Endothelial cell (in vitro differentiated cells): ENCODE measurements at places on chromosomes 5 and 9. TPM values are rescaled to one million over a fixed set of nuclear protein-coding genes. Genes with fewer than 3 reads are reported as not detected.
A peak's percentile ranks its signal among the peaks of the same experiment; 100 is the strongest.

GRCh38 chr9:94566550-94566949, 11.7 kb downstream of the PCAT7 start:
- H3K27ac ChIP-seq, result no peak overlapping the region
- no peaks in the 10 kb centered on the region for H3K27me3 ChIP-seq
- no peak for DNase-seq

GRCh38 chr5:14364576-14365472, 216.8 kb upstream of the OTULINL start:
- DNase-seq, result peak; percentile 61
- peak overlapping the region; percentile 74 for H3K4me3 ChIP-seq
- peaks cover 54% of the 10 kb centered on the region for H3K36me3 ChIP-seq
- H3K4me1 ChIP-seq, result peaks cover 35% of the 10 kb centered on the region

GRCh38 chr5:172339264-172340180, 56.0 kb upstream of the UBTD2 start:
- no peaks in the 10 kb centered on the region for H3K4me1 ChIP-seq
- peaks cover 40% of the 10 kb centered on the region for H3K36me3 ChIP-seq

DNA sequence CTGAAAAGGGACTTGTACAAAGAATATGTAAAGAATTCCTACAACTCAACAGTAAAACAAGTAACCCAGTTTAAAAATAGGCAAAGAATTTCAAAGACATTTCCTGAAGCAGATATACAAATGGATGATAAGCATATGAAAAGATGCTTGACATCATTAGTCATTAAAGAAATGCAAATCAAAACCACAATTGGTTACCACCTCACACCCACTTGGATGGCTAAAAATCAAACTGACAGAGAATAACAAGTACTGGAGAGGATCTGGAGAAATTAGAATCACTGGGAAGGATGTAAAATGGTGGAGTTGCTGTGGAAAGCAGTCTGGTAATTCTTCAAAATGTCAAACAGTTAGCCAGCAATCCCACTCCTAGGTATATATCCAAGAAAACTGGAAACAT, 12.5 kb upstream of the FOXE1 start:
- H3K36me3 ChIP-seq, result no peaks in the 10 kb centered on the region
- no peak for DNase-seq
- H3K4me3 ChIP-seq, result no peak overlapping the region
- peaks cover 3% of the 10 kb centered on the region for H3K27me3 ChIP-seq
- no peak overlapping the region for H3K27ac ChIP-seq

DNA sequence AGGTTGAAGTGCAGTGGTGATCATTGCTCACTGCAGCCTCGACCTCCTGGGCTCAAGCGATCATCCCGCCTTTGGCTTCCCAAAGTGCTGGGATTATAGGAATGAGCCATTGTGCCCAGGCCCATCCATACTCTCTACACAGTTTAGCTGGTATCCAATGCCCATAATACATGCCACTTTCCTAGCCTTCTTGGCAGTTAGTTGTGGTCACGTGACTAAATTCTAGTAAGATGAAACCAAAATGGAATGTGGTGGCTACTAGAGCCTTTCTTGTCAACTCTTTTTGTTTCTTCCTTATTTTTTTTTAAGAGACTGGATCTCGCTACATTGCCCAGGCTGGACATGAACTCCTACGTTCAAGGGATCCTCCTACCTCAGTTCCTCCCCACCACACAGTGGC, 15.3 kb upstream of the KIF27 start:
- H3K36me3 ChIP-seq, result no peaks in the 10 kb centered on the region
- peaks cover 1% of the 10 kb centered on the region for H3K27me3 ChIP-seq
- DNase-seq, result no peak
- no peak overlapping the region for H3K4me3 ChIP-seq
- H3K27ac ChIP-seq, result no peak overlapping the region

- H3K27ac ChIP-seq, result peak within 1 kb of the TSS; percentile 99
- no peak for DNase-seq
- peaks cover 75% of the 10 kb centered on the region for H3K4me1 ChIP-seq
- H3K36me3 ChIP-seq, result peaks cover 7% of the 10 kb centered on the region
Observed at GRCh38 chr9:35905912-35906679, at the start of gene HRCT1. Gene HRCT1 (plus strand): TSS chr9:35906202. CDS start chr9:35906288, 86 bp downstream.

Gene RMRP
- total RNA-seq, result 32,961 TPM

Gene GABRA6
- total RNA-seq, result not detected

Gene KIF4B
- total RNA-seq, result 0.54 TPM

Gene PCDHGA12
- total RNA-seq, result 3.8 TPM
